Aorta (tissue), 5 donors: ENCODE measurements at places on chromosomes 16 and 17. TPM values are rescaled to one million over a fixed set of nuclear protein-coding genes. Genes with fewer than 3 reads are reported as not detected.

The WDR45B gene
- total RNA-seq = 60.4 TPM

The AIPL1 gene
- total RNA-seq = not detected

The CD300H gene
- total RNA-seq = not detected

The FBXW10B gene
- total RNA-seq = 0.58 TPM

The YBX2 gene
- total RNA-seq = 0.60 TPM

The MMP28 gene
- total RNA-seq = 6.4 TPM

The QPRT gene
- total RNA-seq = 1.6 TPM

The SLC5A10 gene
- not detected for total RNA-seq

The MT1G gene
- 5.3 TPM for total RNA-seq

The C17orf67 gene
- total RNA-seq = 3.3 TPM

The HSD17B2 gene
- total RNA-seq = not detected

The CHST6 gene
- total RNA-seq = 6.0 TPM
